Myometrial cell (primary cell): ENCODE measurements at places on chromosomes 7 and 10. TPM values are rescaled to one million over a fixed set of nuclear protein-coding genes. Genes with fewer than 3 reads are reported as not detected.

Gene ZNF680
- total RNA-seq, result 4.0 and 10.1 TPM in 2 replicates

Gene PTPN20
- total RNA-seq, result 0.29 and 0.35 TPM in 2 replicates

Gene ADCYAP1R1
- total RNA-seq, result not detected in 2 replicates

Gene CYP3A7
- total RNA-seq, result not detected in 2 replicates

Gene PNLIPRP2
- total RNA-seq, result not detected in 2 replicates

Gene SPDYE16
- not detected in 2 replicates for total RNA-seq

Gene PPP3CB
- total RNA-seq, result 16.1 and 28.0 TPM in 2 replicates

Gene DAGLB
- total RNA-seq, result 13.5 and 23.1 TPM in 2 replicates

Gene CRPPA
- total RNA-seq, result 0.89 and 1.2 TPM in 2 replicates

Gene CHN2
- total RNA-seq, result 2.6 TPM in 1 of 2 replicates, not detected in the other

Gene PTN
- total RNA-seq, result 15.3 and 19.1 TPM in 2 replicates

Gene PITRM1
- 112 and 115 TPM in 2 replicates for total RNA-seq

Gene DPP6
- under 0.01 TPM in 1 of 2 replicates, not detected in the other for total RNA-seq

Gene PLCE1
- total RNA-seq, result 2.3 and 3.5 TPM in 2 replicates

Gene PCLO
- 1.1 and 2.9 TPM in 2 replicates for total RNA-seq

Gene PLEKHS1
- not detected in 2 replicates for total RNA-seq

Gene MUC3A
- not detected in 2 replicates for total RNA-seq

Gene RP9
- total RNA-seq, result 4.6 and 8.3 TPM in 2 replicates

Gene SPDYE11
- not detected in 2 replicates for total RNA-seq

Gene IGF2BP3
- 8.6 and 20.2 TPM in 2 replicates for total RNA-seq

Gene CXCL12
- total RNA-seq, result 76.7 and 93.0 TPM in 2 replicates

Gene EEPD1
- total RNA-seq, result 1.2 and 5.5 TPM in 2 replicates

Gene GNB2
- 294 and 391 TPM in 2 replicates for total RNA-seq

Gene TEX36
- not detected in 2 replicates for total RNA-seq

Gene OR2A2
- total RNA-seq, result not detected in 2 replicates

Gene RARRES2
- total RNA-seq, result 0.86 and 4.8 TPM in 2 replicates

Gene IFIT2
- 5.8 TPM in 2 replicates for total RNA-seq

Gene IL15RA
- 11.9 and 15.6 TPM in 2 replicates for total RNA-seq

Gene SUN3
- not detected in 2 replicates for total RNA-seq

Gene TSPAN15
- 11.0 and 14.0 TPM in 2 replicates for total RNA-seq

Gene LRIT1
- total RNA-seq, result not detected in 2 replicates
